ENCODE measurements at places on chromosomes 5 and 9.

GRCh38 chr9:118156846-118157245 lies 452.6 kb downstream of the TLR4 start:
- DNase-seq = no peak

DNA sequence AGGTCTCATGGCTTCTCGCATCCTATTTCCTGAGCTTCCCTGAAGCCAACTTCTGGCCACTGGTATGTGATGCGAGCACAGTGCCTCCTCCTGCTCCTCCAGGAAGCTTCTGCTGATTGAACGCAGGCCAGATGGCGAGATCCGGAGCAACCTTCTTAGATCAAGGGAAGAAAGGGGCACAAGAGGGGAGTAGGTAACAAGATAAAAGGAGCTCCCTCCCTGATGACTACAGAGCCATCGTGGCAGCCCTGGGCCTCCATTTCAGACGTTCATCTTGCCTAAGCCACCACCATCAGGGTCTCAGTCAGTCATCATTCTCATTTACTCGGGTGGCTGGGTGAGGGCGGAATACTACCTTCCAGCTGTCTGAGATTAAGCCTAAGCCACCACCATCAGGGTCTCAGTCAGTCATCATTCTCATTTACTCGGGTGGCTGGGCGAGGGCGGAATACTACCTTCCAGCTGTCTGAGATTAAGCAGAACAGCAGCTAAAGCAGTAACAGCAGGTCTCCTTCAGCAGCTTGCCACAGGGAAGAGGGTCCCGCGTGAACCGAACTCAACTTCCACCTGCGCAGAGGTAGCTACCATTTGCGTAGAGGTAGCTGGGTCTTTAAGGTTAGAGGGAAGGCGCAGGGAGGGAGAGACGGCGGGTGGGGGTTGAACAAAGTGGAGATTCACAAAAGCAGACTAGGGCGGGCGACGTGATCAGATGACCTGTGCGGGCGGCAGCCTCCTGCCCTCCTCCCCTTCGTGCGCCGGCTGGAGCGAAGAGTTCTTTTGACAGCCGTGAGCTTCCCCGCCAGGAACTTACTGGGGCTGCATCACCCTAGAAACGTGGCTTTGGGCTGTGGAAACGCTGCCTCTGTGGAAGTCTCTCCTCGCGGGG lies 27.9 kb upstream of the MGAT1 start:
- no peak for DNase-seq

DNA sequence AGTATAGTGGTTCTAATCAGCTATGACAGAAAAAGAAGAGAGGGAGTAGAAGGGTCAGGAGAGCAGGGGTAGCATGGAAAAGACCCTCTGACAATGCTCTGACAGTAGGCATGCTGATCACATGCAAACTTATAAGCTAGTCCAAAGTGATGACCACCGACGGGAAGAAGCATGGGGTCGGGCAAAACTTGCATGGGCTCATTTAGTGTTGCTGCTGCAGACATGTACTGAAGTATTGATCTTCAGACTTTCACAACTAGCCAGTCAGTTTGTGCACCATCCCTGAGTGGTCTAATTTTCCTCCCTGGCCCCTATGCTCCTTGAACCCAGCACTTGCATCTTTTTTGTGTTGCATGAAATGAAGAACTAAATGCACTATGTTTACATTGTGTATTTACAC lies 225.4 kb downstream of the SYK start:
- DNase-seq = no peak

DNA sequence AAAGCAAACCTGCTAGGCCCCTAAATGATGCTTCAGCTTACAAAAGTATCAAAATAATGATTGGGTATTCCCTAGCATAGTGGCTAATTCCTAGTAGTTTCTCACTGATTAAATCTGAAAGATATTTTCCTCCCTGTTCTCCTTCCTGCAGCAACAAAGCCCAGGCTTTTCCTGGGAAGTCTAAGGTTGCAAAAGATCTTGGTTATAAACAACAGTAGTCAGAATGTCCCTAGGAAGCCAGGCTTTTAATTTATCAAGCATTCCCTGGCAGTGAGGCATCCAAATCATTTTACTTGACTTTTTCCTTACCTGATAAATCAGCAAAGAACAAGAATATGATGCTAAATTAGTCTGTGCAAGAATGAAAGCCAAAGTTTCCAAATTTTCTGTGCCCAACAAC lies 272.0 kb downstream of the PDE4D start:
- no peak for DNase-seq

DNA sequence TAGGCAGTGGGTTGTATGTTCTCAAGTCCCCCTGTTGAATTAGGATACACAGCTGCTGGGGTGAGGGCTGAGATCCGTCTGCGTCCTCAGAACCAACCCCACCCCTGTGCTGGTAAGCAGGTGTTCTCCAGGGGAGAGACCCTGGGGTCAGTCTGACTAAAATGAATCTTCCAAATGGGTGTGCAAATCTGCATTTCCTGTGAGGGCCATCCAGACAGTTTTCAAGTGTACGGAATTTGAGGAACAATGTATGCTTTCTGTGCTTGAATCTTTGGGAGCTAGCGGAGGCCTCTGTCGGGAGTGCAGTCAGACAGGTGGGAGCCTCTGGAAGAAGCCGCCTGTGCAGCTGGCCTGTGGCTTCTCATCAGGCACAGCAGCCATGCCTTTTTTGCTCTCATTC lies 122.9 kb downstream of the MACROH2A1 start:
- DNase-seq = no peak

DNA sequence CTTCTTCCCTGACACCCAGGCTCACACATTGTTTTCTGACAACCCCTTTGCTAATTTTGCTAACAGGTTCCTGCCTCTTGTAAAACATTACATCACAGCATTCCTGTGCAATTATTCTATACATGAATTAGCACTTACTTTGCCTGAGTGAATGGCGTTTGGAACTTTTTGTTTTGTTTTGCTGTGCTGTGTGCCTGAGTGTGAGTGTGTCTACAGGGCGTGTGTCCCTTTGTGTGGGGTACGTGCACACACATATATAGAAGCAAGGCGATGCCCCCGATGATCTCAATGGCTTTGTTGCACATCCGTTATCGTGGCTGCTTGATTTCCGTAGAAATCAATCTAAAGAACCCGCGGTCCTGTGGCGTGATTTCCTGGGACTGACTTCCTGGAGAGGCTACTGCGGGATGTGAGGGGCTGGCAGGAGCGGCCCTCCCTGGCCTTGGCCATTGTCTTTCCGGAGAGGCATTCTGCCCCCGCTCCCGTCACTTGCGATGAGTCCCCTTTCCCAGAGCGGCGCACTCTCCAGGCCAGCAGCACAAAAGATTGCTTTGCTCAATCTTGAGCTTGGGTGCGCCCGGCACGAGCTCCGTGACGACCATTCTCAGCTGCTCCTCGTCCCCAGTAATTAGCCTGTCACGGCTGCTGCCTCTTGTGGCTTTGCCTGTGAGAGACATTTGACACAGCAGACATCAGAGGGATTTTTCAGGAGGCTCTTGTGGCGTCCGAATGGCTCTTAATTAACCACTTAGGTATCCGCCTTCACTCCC lies 398.1 kb upstream of the IRX1 start:
- DNase-seq = no peak

DNA sequence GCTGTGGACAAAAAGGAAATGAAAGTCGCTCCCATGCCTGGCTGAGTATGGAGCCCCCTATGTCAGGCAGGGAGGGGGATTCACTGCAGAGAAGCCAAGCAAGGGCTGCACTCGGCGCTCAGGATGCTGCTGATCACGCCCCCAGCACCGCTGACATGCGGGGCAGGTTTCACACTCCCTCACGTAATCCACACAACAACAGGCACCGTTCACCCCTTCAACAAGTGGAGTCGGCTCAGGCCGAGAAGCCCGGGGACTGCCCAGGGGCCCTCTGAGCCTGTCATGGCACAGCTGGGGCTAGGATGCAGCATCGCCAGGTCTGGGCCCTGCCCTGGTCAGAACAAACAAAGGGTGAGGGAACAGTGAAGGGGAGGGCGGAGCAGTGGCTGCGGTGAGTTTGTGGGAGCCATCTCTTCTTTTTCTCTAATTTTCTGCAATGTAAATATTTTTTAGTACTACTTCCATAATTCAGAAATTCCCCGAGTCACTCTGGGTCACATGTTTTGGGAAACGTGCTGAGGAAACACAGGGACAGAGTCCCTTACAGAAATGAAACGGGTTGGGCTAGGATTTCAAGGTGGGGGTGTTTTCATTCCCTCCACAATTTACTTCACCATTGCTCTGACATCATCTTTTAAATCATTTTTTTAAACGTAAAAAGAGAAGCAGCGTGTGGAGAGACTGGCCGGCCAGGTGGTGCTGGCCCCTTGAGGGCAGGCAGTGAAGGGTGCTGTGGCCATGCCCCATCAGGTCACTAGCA lies 49.8 kb downstream of the PRRT1B start:
- DNase-seq = no peak

DNA sequence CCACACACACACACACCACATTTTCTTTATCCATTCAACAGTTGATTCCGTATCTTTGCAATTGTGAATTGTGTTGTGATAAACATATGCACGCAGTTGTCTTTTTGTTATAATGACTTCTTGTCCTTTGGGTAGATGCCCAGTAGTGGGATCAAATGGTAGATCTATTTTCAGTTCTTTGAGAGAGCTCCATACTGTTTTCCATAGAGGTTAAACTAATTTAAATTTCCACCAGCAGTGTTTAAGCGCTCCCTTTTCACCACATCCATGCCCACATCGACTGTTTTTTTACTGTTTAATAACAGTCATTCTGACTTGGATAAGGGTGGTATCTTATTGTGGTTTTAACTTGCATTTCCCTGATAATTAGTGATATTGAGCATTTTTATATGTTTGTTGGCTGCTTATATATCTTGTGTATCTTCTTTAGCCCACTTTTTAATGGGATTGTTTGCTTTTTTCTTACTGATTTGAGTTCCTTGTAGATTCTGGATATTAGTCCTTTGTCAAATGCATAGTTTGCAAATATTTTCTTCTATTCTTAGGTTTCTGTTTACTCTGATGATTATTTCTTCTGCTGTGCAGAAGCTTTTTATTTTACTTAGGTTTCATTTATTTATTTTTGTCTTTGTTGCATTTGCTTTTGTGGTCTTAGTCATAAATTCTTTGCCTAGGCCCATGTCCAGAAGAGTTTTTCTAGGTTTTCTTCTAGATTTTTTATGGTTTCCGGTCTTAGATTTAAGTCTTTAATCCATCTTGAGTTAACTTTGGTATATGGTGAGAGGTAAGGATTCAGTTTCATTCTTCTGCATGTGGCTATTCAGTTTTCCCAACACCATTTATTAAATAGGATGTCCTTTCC lies 82.4 kb downstream of the SH3RF2 start:
- DNase-seq = no peak

- no peak for DNase-seq
Observed at GRCh38 chr9:96219026-96219899, 82.7 kb downstream of the HSD17B3 start.

- no peak for DNase-seq
Observed at GRCh38 chr5:151663617-151664293, 23.0 kb downstream of the SPARC start.

DNA sequence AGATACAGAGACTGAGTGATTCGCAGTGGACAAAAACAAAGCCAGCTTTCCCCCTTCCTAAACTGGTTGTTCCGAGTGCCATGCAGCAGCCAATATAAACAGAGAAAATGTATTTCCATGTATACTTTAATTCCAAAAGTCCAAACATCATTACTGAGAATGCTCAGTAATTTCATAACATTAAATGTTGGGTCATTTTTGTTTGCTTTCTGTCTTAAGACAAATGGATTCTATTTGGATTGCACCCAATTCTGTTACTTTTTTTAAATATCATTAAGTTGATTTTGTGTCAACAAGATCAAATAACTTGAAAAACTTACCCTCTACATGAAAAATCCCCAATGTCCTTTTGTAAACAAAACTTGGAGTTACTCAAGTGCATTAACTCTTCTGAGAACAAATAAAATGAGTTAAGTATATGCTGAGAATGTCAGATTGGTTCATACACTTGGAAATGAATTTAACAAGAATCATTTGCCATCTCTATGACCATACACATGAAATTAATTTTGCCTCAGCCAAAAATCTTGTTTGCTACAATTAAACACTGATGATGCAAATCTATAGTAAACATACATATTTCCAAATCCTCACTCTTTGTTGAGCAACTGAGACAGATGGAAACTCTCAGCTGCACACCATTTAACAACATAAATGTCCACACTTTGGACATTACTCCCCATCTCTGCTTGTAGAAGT lies 19.4 kb downstream of the LURAP1L start:
- DNase-seq = no peak

- DNase-seq = no peak
Observed at GRCh38 chr5:109170629-109171350, 239.0 kb downstream of the PJA2 start.

DNA sequence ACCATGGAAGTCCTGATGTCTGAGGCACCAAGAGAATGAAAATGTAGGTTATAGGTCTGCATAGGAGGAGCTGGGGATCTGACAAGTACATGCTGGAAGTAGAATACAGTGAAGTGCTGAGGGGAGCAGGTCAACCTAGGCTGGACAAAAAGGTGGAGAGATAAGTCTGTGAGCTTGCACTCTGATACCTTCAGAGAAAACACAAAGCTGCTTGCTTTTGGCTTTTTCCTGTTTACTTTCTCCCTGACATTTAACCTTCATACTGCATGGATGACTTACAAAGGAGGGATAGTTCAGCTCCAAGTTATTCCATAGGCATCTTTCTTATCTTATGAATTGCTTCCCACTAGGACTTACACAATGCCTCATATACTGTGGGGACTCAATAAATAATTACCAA lies 256.7 kb upstream of the NREP start:
- no peak for DNase-seq

DNA sequence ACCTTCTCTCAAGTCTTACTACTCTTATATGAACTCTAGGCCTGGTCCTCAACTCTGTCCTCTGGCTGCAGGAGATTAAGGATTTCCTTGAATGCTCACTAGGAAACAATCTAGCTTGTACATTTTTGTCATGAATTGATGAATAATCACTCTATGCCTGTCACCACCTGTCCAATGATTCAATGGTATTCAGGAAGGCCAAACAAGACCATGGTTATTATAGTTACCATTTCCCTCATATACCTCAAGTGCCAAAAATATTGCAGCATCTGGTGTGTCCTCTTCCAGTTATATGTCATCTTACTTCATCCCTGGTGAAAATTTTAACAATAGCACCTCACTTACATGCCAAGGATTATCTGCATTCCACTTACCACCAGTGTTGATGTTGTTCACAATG lies 179.0 kb upstream of the MOCS2 start:
- DNase-seq = no peak

DNA sequence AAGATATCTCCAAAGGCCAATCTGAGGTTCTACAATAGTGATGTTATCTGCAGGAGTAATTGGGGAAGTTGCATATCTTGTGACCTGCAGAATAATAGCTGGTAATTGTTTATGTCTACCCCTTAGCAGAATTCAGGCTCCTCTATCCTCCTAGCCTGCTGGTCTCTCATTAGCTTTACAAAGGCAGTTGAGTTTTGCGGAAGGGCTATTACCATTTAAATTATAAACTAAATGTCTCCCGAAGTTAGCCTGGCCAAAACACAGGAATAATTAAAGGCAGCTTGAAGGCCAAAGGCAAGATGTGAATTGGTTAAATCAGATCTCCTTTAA lies 168.7 kb downstream of the TTC39B start:
- no peak for DNase-seq

GRCh38 chr9:120158221-120158620 lies 421.7 kb downstream of the CDK5RAP2 start:
- DNase-seq = no peak
